ENCODE measurements at places on chromosomes 12 and 14.
A peak's percentile ranks its signal among the peaks of the same experiment; 100 is the strongest.

GRCh38 chr14:73788317-73788598 is 63.4 kb upstream of the PTGR2 start:
- no peak for DNase-seq

- no peak for DNase-seq
Measured at GRCh38 chr12:56256326-56256960, 1.7 kb downstream of the ANKRD52 start.

DNA sequence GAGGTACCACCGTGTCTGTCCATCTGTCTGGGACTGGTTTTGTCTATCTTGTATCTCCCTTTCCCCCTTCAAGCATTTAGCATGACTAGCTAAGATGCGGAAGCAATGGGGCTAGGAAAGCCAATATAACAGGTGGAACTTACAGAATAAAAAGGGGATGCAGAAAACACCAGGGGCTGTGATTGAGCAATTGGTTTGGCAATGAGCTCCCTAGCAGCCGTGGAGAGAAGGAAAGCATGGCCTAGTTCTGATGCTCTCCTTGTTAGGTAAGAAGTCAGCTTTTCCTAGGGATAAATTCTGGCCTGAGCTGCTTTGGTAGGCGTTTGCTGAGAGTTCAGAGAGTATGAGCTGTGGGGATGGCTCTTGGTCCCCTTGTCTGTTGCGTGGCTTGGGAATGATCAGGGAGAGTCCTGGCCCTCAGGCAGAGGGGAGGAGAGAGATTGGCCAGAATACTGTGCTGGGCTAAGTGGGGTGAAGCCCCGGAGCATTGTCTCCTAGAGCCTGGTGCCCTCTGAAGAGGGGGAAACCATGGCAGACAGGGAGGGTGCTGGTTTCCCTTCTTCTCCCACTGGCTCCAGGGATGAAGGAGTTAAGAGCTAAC is 7.1 kb downstream of the SETD1B start:
- no peak for DNase-seq

GRCh38 chr12:95582230-95583058 is 31.2 kb upstream of the USP44 start:
- DNase-seq, result peak; percentile 23

- no peak for DNase-seq
Measured at GRCh38 chr14:75627406-75627805, 33.3 kb downstream of the ERG28 start.

GRCh38 chr12:113072136-113072535 is 15.6 kb downstream of the DTX1 start:
- DNase-seq, result peak; percentile 39

DNA sequence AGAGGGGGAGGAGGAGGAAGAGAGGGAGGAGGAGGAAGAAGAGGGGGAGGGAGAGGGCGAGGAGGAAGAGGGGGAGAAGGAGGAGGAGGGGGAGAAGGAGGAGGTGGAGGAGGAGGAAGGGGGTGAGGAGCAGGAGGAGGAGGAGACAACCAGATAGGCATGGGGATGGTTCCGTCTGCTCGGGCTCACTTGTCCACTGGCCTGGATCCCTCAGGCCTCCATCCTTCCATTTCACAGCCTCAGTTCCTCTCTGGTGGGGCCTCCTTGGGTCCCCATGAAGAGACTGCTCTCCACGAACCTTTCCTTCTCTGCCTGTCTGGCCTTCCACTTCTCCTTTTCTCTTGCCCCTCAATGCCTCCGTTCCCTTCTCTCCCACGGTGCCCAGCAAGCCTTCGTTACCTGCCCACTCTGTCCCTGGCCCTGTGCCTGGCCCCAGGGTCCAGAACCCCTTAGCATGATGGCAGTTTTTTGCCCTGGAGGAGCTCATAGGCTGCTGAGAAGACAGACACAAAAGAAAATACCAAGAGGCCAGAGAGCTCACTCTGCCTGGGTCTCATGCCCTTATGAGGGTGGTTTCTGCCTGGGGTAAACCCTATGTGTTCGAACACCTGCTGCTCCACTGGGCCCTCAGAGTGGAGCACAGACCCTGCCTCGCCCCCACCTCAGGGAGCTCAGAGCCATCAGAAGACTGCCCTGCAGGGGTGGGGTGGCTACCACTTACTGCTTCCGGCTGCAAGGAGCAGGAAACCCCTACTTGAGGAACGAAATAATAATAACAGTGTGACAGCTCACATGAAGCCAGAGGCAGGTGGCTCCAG is 11.7 kb upstream of the CACNA2D4 start:
- DNase-seq, result no peak

- no peak for DNase-seq
Measured at GRCh38 chr12:106648736-106649135, 65.9 kb downstream of the RFX4 start.

DNA sequence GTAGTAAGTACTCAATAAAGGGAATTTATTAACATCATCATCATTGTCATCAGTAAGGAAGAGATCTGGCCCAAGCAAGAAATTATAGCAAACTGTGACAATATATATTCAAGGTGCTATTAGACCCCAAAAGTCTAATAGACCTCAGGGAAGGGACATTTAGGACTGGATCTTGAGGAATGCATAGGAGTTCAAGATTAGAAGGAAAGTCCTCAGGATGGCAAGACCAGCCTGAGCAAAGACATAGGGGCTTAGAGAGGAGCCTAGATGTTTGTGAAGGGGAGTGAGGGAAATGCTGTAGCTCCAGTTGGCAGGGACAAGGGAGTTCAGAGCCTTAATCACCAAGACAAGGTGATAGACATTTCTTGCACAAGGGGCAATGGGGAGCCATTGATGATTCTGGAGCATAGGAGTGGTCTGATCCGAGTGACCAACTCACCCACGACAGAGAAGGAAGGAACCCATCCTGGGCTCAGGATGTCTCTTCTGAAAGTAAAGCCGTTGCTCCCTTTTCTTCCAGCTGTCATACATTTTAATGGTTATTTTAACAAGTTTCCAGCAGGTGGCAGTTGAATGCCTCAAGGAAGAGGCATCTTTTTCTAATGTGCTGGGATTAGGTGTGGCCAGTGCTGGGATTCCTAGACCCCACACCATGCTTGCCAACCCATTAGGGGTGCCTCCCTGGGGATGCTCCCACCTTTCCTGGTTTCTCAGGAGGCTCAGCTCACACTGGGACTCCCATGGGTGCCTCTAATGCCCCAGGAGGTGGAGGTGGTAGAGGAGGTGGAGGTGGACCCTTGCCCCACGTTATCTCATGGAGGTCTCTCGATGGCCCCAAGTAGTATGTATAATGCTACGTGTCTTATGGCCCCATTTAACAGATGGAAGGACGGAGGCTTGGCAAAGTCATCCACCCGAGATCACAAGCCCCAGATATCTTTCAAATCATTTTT is 37.8 kb downstream of the PHETA1 start:
- DNase-seq, result peak; percentile 19

DNA sequence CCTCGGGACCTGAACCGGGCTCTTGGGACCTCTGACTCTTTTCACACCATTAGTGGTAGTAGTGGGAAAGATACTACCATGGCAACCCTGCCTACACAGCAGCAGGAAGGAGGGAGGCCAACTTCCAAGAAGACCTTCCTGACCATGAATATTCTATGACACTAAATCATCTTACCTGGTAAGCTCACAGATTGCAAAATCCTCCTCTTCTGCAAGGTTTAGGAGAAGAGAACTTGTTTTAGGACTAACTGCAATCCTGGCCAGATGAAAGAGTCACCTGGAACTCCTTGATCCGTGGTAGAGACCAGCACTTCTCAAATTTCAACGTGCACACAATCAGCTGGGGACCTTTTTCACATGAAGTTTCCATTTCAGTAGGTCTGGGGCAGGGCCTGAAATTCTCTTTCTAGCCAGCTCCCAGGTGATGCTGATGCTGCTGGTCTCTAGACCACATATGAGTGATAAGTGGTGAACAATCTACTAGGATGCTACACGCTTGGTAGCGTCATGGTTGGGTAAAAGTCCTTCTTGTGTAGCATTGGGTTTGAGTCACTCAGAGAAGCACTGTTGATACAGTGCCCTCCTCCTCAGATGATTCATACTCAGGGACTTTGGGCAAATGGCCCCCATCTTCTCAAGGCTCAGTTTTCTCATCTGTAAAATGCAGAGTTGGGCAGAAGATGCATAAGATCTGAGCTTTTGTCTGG is 35.6 kb upstream of the FICD start:
- DNase-seq, result no peak
